CD8-positive, alpha-beta memory T cell (primary cell): ENCODE measurements at places on chromosomes 12 and 14.
A peak's percentile ranks its signal among the peaks of the same experiment; 100 is the strongest.

GRCh38 chr14:50366115-50366514, 30.6 kb downstream of the CDKL1 start:
- no peaks in the 10 kb centered on the region for H3K36me3 ChIP-seq
- H3K4me3 ChIP-seq = no peak overlapping the region
- no peak for DNase-seq
- peaks cover 19% of the 10 kb centered on the region for H3K4me1 ChIP-seq
- H3K27ac ChIP-seq = no peak overlapping the region

DNA sequence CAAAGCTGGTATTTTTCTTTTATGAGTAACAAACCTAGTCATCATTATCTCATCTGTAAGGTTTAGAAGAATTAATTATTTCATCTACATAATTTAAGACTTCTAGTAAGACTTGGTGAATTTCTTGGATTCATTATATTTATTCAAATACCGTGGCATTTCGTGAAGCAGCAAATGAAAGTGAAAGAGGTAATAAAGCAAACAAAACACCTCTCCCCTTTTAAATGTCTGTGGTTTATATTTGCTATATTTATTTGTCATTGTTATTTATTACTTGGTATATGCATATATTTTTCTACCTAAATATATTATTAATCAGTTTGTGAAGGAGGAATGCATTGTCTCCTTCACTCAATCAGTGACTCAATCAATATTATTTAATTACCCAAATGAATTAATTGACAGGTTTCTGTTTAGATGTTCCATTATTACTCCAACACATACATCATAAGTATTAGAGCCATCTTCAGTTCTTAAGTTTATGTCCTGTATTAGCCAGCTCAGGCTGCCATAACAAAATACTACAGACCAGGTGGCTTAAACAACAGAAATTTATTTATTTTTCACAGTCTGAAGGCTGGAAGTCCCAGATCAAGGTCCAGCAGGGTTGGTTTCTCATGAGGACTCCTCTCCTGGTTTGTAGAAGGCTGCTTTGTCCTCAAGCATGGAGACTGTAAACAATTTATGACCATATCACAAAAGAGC, 6.6 kb downstream of the CFAP54 start:
- no peaks in the 10 kb centered on the region for H3K27me3 ChIP-seq
- H3K27ac ChIP-seq = no peak overlapping the region
- DNase-seq = no peak
- H3K36me3 ChIP-seq = no peaks in the 10 kb centered on the region

DNA sequence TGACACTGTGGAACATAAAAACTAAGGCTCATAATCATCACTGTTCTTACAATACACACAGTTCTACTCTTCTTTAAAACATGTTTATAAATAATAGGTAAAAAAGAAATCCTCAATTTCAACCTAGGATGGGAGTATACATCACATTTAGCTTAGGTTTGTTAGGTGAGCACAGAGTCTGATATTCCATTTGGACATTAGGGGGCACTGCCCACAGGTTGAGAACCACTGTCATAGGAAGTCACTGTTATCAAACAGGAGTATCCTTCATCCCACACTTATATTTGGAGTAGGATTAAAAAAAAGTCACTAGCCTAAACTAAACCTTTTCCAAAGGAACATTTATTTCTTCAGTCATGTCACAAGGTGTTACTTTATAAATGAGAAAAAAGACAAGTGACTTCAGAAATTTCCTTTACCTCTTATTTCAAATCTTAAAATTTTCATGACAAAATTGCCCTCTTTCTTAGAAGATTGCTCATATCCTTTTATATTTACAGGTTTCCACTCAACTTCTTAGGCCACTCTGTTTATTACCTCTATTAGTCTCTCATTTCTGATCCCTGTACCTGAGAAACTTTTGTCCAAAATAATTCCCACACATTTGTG, 240.6 kb downstream of the CPNE8 start:
- H3K36me3 ChIP-seq = no peaks in the 10 kb centered on the region
- H3K4me1 ChIP-seq = no peaks in the 10 kb centered on the region
- no peaks in the 10 kb centered on the region for H3K27me3 ChIP-seq
- no peak overlapping the region for H3K27ac ChIP-seq
- no peak for DNase-seq

GRCh38 chr14:82855912-82856391, 1322.3 kb upstream of the SEL1L start:
- no peaks in the 10 kb centered on the region for H3K27me3 ChIP-seq
- no peaks in the 10 kb centered on the region for H3K36me3 ChIP-seq
- no peaks in the 10 kb centered on the region for H3K4me1 ChIP-seq
- H3K4me3 ChIP-seq = no peak overlapping the region
- DNase-seq = no peak

DNA sequence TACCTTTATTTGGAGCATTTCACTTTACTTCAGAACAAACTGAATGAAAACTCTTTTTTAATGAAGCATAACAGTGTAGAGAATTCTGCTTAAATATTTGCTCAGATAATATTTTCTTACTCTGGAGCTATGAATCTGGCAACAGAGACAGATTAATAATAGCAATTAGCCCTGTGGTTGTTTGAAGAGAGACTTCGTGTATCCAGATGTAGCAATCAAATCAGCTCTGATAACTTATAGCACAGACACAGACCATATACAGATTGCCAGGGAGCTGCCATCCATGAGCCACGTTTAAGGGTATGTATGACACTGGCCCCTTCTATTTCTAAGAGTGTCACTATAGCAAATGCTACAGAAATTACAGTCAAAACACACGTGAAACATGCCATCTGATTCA, 146.6 kb downstream of the EXOC5 start:
- H3K36me3 ChIP-seq = no peaks in the 10 kb centered on the region
- no peaks in the 10 kb centered on the region for H3K27me3 ChIP-seq
- H3K4me3 ChIP-seq = no peak overlapping the region

GRCh38 chr14:105499256-105500035, 8.4 kb downstream of the TEDC1 start:
- H3K27ac ChIP-seq = no peak overlapping the region
- H3K36me3 ChIP-seq = no peaks in the 10 kb centered on the region
- no peak for DNase-seq
- no peaks in the 10 kb centered on the region for H3K27me3 ChIP-seq
- H3K4me3 ChIP-seq = no peak overlapping the region

GRCh38 chr12:64252681-64253080, 30.6 kb upstream of the KICS2 start:
- no peak overlapping the region for H3K4me3 ChIP-seq
- H3K4me1 ChIP-seq = no peaks in the 10 kb centered on the region
- no peak for DNase-seq

DNA sequence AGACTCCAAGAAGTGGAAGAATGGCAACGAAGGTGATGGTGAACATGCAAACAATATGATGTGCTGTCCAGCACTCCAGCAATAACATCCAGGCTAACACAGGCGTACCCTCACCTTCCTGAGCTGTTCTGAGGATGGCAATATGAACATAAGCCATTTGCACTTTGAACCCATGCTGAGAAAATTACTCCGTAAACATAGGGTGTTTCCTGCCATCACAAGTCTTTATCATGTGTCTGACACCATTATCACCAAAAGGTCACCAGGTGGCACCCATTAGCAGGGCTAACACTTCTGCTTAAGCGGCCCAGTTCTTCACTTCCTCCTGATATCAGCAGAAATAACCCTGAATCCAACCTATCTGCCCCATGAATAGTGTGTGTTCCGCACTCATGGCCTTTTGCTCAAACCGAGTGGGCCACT, 482.8 kb downstream of the MED13L start:
- no peak for DNase-seq
- no peak overlapping the region for H3K27ac ChIP-seq
- no peaks in the 10 kb centered on the region for H3K36me3 ChIP-seq
- no peaks in the 10 kb centered on the region for H3K4me1 ChIP-seq
- H3K27me3 ChIP-seq = no peaks in the 10 kb centered on the region

DNA sequence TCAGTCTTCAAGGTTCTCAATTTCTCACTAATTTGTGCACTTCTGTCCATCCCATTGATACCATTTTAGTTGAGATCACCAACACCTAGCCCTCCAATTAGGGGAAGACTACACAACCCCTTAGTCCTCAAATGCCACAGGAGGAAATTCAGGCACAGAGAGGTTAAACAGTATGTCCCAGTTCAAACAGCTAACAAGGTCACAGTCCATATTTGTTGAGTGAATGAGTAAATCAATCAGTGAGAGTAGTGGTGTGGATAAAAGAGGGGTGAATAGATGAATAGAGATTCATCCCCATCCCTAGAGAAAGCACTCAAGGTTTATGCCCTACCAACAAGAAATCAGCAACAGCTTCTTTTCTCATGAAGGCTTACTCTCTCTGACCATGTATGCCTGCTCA, 94.2 kb upstream of the RIC8B start:
- H3K27ac ChIP-seq = no peak overlapping the region
- H3K27me3 ChIP-seq = no peaks in the 10 kb centered on the region
- no peak overlapping the region for H3K4me3 ChIP-seq
- DNase-seq = no peak

GRCh38 chr14:92383805-92384204, 60.8 kb downstream of the SLC24A4 start:
- H3K4me1 ChIP-seq = no peaks in the 10 kb centered on the region
- H3K27ac ChIP-seq = no peak overlapping the region
- H3K36me3 ChIP-seq = no peaks in the 10 kb centered on the region
- H3K27me3 ChIP-seq = no peaks in the 10 kb centered on the region
- no peak overlapping the region for H3K4me3 ChIP-seq

DNA sequence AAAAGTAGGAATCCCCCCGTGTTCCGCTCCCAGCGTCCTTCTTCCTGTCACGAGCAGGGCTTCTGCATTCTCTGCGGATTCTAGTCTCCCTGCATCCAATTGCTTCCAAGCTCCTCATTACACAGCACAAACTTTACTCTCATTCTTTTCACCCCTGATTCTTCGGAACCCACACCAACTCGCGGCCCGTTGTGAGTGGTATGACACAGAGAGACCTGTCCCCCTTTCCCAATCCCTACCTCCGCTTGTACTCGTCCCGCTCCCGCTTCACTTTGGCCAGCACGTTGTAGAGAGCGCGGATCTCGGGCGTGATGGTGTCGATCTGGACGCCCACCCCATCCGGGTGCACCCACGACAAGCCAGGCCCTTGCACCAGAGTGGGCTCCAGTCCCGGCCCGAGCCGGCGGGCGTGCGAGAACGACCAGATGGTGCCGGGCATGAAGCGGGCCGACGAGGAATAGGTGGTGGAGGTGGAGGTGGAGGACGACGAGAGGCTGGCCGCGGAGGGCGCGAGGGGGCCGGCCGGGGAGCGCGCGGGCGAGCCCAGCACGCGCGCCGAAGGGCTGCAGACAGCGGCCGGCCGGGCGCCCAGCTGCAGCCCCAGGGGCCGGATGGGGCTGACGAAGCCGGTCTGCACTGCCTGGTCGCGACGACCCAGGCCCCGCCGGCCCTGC, 687 bp downstream of the IFFO1 start:
- no peaks in the 10 kb centered on the region for H3K27me3 ChIP-seq
- H3K4me1 ChIP-seq = peaks cover 36% of the 10 kb centered on the region
- H3K27ac ChIP-seq = no peak overlapping the region
- H3K36me3 ChIP-seq = peaks cover 9% of the 10 kb centered on the region
- no peak for DNase-seq
- H3K4me3 ChIP-seq = peak overlapping the region; percentile 70

GRCh38 chr14:70881549-70882177, 25.6 kb upstream of the PCNX1 start:
- no peak overlapping the region for H3K4me3 ChIP-seq
- peaks cover 41% of the 10 kb centered on the region for H3K4me1 ChIP-seq
- H3K27ac ChIP-seq = no peak overlapping the region
- no peak for DNase-seq
- H3K27me3 ChIP-seq = no peaks in the 10 kb centered on the region
- no peaks in the 10 kb centered on the region for H3K36me3 ChIP-seq

- H3K4me3 ChIP-seq = no peak overlapping the region
- no peak for DNase-seq
- no peaks in the 10 kb centered on the region for H3K4me1 ChIP-seq
- H3K27ac ChIP-seq = no peak overlapping the region
Observed at GRCh38 chr12:131220331-131220685, 266.6 kb downstream of the ADGRD1 start.

DNA sequence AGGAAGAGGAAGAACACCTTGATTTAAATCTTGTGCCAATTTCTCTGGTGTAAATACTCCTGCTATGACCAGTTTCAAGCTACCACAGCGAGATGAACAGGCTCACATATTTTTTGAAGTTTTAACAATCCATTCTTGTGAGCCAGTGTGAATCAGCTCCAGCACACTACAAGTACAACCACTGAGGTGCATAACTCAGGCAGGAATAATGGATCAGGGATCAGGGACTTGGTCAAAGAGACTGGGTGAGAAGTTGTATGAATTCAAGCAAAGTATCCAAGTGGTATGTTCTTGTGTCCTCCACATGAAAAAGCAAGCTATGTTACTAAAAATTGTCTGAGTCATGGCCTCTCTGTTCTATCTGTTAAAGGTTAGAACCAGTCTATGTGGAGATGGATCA, 35.2 kb upstream of the KITLG start:
- H3K27me3 ChIP-seq = no peaks in the 10 kb centered on the region
- DNase-seq = no peak
- no peaks in the 10 kb centered on the region for H3K4me1 ChIP-seq
- no peak overlapping the region for H3K27ac ChIP-seq
- no peak overlapping the region for H3K4me3 ChIP-seq

GRCh38 chr12:12946686-12947355, 5.1 kb downstream of the GPRC5D start:
- no peaks in the 10 kb centered on the region for H3K4me1 ChIP-seq
- no peak overlapping the region for H3K27ac ChIP-seq
- no peaks in the 10 kb centered on the region for H3K27me3 ChIP-seq

- H3K27ac ChIP-seq = no peak overlapping the region
- no peaks in the 10 kb centered on the region for H3K4me1 ChIP-seq
- H3K36me3 ChIP-seq = no peaks in the 10 kb centered on the region
- no peaks in the 10 kb centered on the region for H3K27me3 ChIP-seq
Observed at GRCh38 chr12:86662464-86662863, 406.3 kb upstream of the MGAT4C start.

- H3K27ac ChIP-seq = peak overlapping the region; percentile 82
- no peaks in the 10 kb centered on the region for H3K36me3 ChIP-seq
- H3K4me1 ChIP-seq = peaks cover 31% of the 10 kb centered on the region
- DNase-seq = no peak
Observed at GRCh38 chr12:53624956-53625355, 1.2 kb downstream of the ATF7 start.

DNA sequence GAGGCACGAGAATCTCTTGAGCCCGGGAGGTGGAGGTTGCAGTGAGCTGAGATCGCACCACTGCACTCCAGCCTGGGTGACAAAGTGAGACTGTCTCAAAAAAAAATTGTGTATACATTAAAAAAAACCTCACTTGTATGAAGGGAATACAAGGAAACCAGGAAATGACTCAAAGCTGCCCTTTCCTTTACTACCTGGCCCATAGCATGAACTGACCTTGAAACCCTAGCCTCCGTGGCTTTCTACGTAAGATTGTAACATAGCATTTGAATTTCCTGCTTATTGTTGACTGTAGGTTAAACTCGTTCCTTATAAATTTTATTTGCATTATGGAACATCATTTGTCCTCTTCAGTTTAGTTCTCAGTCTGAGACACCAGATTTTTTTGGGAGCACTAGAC, 9.1 kb upstream of the DDX47 start:
- H3K27ac ChIP-seq = no peak overlapping the region
- H3K36me3 ChIP-seq = no peaks in the 10 kb centered on the region
- DNase-seq = no peak
- H3K4me3 ChIP-seq = no peak overlapping the region
- peaks cover 31% of the 10 kb centered on the region for H3K4me1 ChIP-seq
